ENCODE measurements at places on chromosomes 11 and 22. TPM values are rescaled to one million over a fixed set of nuclear protein-coding genes. Genes with fewer than 3 reads are reported as not detected.
A peak's percentile ranks its signal among the peaks of the same experiment; 100 is the strongest.

GRCh38 chr11:78290293-78291176 lies 101.8 kb downstream of the USP35 start:
- DNase-seq = peak; percentile 5

DNA sequence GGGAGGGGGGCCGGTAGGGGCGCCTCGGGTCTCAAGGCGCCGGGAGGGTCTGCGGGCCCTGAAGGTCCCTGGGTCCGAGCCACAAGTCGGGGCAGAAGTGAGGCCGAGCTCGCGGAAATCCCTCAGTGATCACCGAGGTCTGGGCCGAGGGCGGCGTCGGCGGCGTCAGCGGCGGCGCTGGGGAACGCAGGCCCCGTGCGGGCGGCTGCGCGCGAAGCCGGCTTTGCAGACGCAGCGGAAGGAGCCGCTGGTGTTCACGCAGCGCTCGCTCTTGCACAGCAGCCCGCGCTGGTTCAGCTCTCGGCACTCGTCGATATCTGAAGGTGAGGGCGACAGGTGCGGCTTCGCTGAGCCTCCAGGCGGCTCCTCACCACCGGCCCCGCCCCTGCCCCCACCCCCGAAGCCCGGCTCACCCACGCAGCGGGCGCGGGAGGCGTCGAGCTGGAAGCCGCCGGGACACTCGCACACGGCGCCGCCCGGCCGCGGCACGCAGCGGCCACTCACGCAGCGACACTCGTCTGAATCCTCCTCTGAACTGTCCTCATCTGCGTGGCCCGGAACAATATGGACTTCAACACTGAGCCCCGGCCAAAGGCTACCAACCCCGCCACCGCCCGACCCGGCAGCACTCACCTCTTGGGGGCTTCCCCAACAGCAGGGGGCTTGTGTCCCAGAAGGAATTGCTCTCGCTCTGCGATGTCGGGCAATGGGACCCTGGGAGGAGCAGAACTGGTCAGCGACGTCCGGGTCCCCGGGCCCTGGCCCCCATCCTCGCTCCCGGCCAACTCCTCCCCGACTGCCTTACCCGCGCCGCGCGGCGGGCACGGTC lies 14.2 kb downstream of the SCYL1 start:
- no peak for DNase-seq

GRCh38 chr11:34188181-34188580 lies 82.8 kb downstream of the NAT10 start:
- DNase-seq = no peak

DNA sequence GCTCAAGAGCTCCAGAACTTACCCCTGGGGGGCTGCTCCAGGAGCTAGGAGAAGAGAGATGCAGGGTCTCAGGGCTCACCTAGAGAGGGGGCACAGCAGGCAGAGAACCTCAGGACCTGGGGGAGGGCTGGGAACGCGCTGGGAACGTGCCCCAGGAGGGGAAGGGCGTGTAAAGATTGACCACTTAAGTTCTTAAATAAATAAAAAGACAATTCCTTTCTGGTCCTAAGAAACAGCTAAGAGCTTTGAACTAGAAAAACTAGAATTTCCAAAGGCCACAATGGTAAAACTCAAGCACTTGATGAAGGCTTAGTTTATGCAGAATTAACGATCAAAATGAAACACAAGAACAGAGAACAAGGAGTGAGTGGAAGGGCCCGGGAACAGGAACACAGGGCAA lies 89.1 kb downstream of the CELSR1 start:
- no peak for DNase-seq

GRCh38 chr11:104956528-104956927 lies 11.8 kb downstream of the CASP4 start:
- no peak for DNase-seq

GRCh38 chr11:104254347-104254746 lies 90.4 kb upstream of the PDGFD start:
- peak; percentile 32 for DNase-seq

Gene GRM5
- total RNA-seq = not detected

Gene SPON1
- not detected for total RNA-seq

Gene NRGN
- total RNA-seq = 15.3 TPM

Gene HBG1
- not detected for total RNA-seq

Gene CHRM1
- total RNA-seq = not detected
